ENCODE measurements at places on chromosomes 11 and 22.

GRCh38 chr11:73198677-73199076 is 19.4 kb upstream of the P2RY2 start:
- no peak for DNase-seq

DNA sequence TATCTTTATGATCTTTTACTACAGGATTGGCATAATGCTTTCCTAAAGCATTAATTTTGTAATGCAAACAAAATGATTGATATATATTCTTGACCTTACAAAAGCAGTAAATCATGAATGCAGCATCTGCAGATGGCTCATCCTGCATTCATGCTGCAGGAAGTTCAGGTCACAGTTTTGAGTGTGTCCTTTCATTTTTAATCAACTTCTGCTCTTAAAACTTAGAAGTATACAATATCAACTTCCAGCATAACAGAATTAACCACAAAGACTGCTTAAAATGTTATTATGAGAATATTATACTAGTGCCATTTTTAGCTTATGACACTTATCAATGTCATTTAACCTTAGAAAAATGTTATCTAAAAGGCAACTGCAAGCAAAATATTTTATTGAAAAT is 54.0 kb downstream of the SLC36A4 start:
- no peak for DNase-seq

DNA sequence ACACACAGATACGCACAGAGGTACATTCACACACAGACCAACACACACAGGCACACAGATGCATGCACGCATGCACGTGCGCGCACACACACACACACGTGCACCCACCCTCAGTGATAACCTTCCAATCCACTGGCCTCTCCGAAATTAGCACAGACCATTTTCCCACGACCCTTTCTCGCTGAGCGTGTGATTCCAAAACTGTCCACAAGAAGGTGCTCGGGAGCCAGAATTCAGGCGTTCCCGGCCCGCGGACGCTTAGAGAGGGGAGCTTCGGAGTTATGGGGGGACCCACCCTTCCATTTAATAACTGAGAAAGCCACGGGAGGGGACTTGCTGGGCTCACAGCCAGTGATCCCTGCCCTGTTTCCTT is 33.8 kb upstream of the SLC35C1 start:
- no peak for DNase-seq

DNA sequence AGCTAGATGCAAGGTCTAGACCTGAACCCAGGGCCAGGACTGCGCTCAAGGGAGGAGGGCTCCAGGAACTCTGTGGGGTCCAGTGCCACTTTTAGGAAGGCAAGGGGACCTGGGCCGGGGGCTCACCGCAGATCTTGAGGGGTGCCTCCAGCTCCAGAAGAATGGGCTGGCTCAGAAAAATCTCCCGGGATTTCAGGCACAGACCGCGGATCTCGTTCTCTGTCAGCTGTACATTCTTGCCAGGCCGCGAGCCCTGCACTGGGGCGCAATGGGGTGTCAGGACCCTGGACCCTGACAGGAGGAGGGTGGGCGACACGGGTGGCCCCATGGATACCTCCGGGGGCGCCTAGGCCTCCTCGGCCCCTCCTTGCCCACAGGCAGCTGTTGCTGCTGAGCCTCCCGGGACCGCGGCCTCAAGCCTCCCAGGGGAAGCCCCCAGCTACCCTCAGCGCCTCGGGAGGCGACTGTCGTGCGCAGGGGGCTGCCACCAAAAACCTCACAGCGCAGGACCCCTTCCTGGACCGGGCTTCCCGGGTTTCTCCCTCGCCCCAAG is 640 bp downstream of the PPP1CA start:
- DNase-seq, result no peak

DNA sequence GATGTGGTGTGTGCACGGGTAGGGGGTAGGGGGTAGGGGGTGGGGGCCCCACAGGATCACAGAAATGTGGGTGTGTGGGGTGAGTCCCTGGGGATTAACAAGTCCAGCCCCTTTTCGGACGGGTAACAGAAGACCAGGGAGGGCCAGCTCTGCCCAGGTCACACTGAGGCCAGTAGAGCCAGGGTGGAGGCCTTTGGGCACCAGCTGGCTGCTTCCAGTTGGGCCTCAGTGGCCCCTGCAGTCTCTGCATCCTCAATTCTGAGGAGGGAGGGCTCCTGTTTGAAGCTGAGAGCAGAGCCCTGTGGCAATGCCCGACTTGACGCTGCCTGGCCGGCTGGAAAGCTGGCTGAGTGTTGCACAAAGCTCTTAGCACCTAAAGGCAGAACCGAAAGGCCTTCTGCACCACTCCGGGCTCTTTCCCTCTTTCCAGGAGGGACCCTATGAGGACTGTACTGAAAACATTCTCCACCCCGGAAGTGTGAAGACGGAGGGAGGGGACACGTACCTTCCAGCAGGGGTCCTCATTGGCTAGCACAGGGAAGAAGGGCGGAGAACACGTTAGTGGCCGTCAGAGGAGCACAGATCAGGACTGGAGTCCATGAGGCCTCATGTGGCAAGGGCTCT is 120.4 kb downstream of the PHF21B start:
- no peak for DNase-seq

DNA sequence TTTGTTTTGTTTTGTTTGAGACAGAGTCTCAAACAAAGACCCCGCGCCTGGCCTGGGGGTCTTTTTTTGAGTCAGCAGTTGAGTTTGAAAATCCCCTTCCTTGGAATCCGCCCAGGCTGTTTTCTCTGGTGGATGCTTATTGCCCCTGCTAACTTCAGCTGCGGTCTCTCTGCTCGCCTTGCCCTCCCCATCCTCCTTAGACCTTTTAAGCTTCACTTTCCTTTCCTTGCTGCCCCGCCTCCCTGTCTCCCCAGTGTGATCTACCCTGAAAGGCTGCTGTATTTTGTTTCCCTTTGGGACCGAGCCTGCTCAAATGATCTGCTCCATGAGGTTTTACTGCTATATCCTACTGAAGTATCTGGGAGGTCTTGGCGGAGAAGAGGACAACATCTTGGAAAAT is 2.5 kb downstream of the USP18 start:
- DNase-seq, result no peak

- no peak for DNase-seq
These were observed 6.5 kb upstream of the MYRF start for GRCh38 chr11:61745781-61746441.

All from iPS DF 19.7 (cell line).